Progenitor cell of endocrine pancreas (in vitro differentiated cells): ENCODE measurements at places on chromosomes 12 and 14. TPM values are rescaled to one million over a fixed set of nuclear protein-coding genes. Genes with fewer than 3 reads are reported as not detected.
A peak's percentile ranks its signal among the peaks of the same experiment; 100 is the strongest.

Gene KRT7
- 11.6 and 18.2 TPM in 2 replicates for total RNA-seq

Gene BATF
- 0.55 TPM in 1 of 2 replicates, not detected in the other for total RNA-seq

DNA sequence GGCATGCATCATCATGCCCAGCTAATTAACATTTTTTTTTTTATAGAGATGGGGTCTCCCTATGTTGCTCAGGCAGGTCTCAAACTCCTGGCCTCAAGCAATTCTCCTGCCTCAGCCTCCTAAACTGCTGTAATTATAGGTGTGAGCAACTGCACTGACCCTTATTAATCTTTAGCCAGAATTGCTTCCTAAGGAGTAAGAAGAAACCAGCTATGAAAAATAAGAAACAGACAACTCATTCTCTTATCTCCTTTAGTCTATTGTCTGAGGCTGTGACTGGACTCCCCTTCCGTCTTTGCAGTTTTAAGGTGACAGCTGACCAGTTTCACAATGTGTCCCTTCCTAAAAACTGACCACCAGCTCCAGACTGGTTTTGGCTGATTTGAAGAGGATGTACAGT lies 52.4 kb downstream of the EMP1 start:
- no peak overlapping the region for H3K27ac ChIP-seq
- no peaks in the 10 kb centered on the region for H3K36me3 ChIP-seq
- no peaks in the 10 kb centered on the region for H3K4me1 ChIP-seq
- no peak overlapping the region for H3K4me3 ChIP-seq
- DNase-seq = no peak

Gene ACYP1
- 19.9 and 21.2 TPM in 2 replicates for total RNA-seq

- no peak for DNase-seq
- no peaks in the 10 kb centered on the region for H3K4me1 ChIP-seq
- H3K27ac ChIP-seq = no peak overlapping the region
These were observed 112.7 kb downstream of the IPO8 start for GRCh38 chr12:30582943-30583342.

Gene PDZRN4
- total RNA-seq = 0.11 and 0.12 TPM in 2 replicates

- no peak overlapping the region for H3K27ac ChIP-seq
- H3K36me3 ChIP-seq = no peaks in the 10 kb centered on the region
- H3K27me3 ChIP-seq = no peaks in the 10 kb centered on the region
- H3K4me3 ChIP-seq = no peak overlapping the region
- no peaks in the 10 kb centered on the region for H3K4me1 ChIP-seq
- DNase-seq = no peak
These were observed 549.9 kb downstream of the RPS29 start for GRCh38 chr14:49036266-49036665.

DNA sequence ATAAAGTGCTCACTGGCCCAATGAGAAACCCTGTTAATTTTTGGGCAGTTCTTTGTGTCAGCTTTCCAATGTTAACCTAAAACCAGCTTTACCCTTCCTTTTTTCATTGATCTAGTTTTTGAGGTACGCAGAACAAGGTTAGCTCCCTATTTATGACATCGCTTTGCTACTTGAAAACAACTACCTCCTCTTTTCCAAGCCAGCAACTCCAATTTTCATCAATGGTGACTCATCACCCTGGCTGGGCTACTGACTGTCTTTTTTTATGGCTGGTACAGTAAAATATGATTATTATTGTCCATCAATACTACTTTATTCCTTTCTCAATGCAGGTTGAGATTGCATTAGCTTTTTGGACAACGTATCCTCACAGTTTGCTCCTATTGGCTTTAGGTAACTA lies 22.5 kb upstream of the AKAP6 start:
- no peaks in the 10 kb centered on the region for H3K36me3 ChIP-seq
- H3K27me3 ChIP-seq = no peaks in the 10 kb centered on the region
- no peak overlapping the region for H3K27ac ChIP-seq
- H3K4me3 ChIP-seq = no peak overlapping the region
- no peak for DNase-seq
- H3K4me1 ChIP-seq = peaks cover 7% of the 10 kb centered on the region

DNA sequence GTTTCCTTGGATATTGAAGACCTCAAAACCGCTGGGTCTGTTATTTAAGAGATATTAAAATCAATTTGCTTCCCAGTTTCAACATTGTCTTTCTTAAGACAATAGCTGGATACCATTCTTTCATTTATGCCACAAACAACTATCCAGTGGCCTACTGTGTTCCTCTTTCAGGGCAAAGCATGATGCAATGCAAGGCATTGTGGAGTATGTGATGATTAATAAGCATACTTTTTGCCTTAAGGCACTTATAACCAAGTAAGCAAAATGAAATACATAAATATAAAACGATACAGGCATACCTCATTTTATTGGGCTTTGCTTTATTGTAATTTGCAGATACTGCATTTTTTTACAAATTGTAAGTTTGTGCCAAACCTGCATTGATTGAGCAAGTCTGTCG lies 45.5 kb downstream of the SCN8A start:
- no peaks in the 10 kb centered on the region for H3K27me3 ChIP-seq
- H3K27ac ChIP-seq = no peak overlapping the region
- no peak overlapping the region for H3K4me3 ChIP-seq
- DNase-seq = no peak
- no peaks in the 10 kb centered on the region for H3K4me1 ChIP-seq

- no peaks in the 10 kb centered on the region for H3K27me3 ChIP-seq
- H3K4me1 ChIP-seq = no peaks in the 10 kb centered on the region
- H3K27ac ChIP-seq = no peak overlapping the region
- no peak overlapping the region for H3K4me3 ChIP-seq
- no peak for DNase-seq
These were observed 16.2 kb downstream of the AACS start for GRCh38 chr12:125081427-125081826.

GRCh38 chr14:24274101-24274543 lies 2.7 kb upstream of the RABGGTA start:
- no peak for DNase-seq
- no peaks in the 10 kb centered on the region for H3K36me3 ChIP-seq

Gene GLT1D1
- total RNA-seq = 5.7 and 6.5 TPM in 2 replicates

Gene HVCN1
- total RNA-seq = 4.2 and 5.0 TPM in 2 replicates

GRCh38 chr12:53181935-53182334 lies 1.2 kb upstream of the CSAD start:
- peaks cover 33% of the 10 kb centered on the region for H3K4me1 ChIP-seq
- no peak for DNase-seq
- peaks cover 26% of the 10 kb centered on the region for H3K36me3 ChIP-seq
- peak overlapping the region; percentile 94 for H3K27ac ChIP-seq

Gene OR4E1
- not detected in 2 replicates for total RNA-seq

GRCh38 chr12:70241845-70242244 lies 1.4 kb upstream of the CNOT2 start:
- H3K27ac ChIP-seq = peak overlapping the region; percentile 99
- peaks cover 11% of the 10 kb centered on the region for H3K36me3 ChIP-seq
- no peaks in the 10 kb centered on the region for H3K27me3 ChIP-seq
- peaks cover 40% of the 10 kb centered on the region for H3K4me1 ChIP-seq
- DNase-seq = no peak

GRCh38 chr12:124686370-124687173 lies 119.2 kb upstream of the NCOR2 start:
- no peak for DNase-seq
- peaks cover 23% of the 10 kb centered on the region for H3K4me1 ChIP-seq
- peaks cover 9% of the 10 kb centered on the region for H3K27me3 ChIP-seq
- H3K27ac ChIP-seq = no peak overlapping the region

Gene BRI3BP
- 11.1 and 12.0 TPM in 2 replicates for total RNA-seq

Gene GLIPR1L1
- total RNA-seq = not detected in 2 replicates

GRCh38 chr12:108008163-108008905 lies 120.8 kb upstream of the WSCD2 start:
- DNase-seq = no peak
- no peaks in the 10 kb centered on the region for H3K36me3 ChIP-seq

- DNase-seq = no peak
- H3K27me3 ChIP-seq = no peaks in the 10 kb centered on the region
- H3K4me3 ChIP-seq = no peak overlapping the region
- H3K36me3 ChIP-seq = no peaks in the 10 kb centered on the region
These were observed 101.5 kb downstream of the HELB start for GRCh38 chr12:66403746-66404145.

DNA sequence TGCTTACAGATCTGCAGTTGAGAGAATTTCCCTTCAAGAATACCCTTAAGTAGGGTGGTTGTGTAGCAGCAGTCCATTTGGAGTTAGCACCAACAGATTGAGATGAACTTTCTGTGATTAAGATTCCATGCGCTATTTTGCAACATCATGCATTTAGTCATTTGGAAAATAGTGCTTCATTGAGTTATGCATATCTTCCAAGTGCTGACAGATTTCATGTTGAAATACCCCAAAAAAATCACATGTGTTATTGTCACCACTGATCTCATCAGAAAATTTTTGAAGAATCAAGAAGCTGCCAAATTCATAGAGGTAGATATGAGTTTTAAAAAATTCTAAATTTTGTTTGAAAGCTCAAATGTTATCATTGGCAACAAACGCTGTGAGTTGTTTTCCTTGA lies 35.5 kb upstream of the OSBPL8 start:
- no peak for DNase-seq
- no peaks in the 10 kb centered on the region for H3K4me1 ChIP-seq
- no peak overlapping the region for H3K4me3 ChIP-seq

Gene ADCY4
- 0.46 and 0.75 TPM in 2 replicates for total RNA-seq

DNA sequence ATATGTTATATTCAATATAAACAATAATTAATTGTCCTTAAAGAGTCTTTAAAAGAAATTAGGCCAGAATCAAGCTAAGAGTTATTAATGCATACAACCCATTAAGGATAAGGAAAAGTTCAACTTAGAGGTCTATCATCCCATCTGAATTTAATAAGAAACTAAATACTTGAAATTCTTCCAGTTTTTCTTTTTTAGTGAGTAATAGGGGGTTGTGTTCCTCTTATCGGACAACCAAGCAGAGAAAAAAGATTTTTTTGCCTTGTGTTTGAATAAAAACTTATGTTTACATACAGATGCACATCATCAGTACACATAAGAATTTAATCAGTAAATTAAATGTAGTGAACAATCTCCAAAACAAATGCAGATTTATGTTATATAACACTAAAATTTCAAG lies 32.5 kb downstream of the PAWR start:
- H3K27ac ChIP-seq = no peak overlapping the region
- H3K27me3 ChIP-seq = no peaks in the 10 kb centered on the region
- no peak for DNase-seq
- peaks cover 18% of the 10 kb centered on the region for H3K36me3 ChIP-seq
- H3K4me1 ChIP-seq = peaks cover 12% of the 10 kb centered on the region

DNA sequence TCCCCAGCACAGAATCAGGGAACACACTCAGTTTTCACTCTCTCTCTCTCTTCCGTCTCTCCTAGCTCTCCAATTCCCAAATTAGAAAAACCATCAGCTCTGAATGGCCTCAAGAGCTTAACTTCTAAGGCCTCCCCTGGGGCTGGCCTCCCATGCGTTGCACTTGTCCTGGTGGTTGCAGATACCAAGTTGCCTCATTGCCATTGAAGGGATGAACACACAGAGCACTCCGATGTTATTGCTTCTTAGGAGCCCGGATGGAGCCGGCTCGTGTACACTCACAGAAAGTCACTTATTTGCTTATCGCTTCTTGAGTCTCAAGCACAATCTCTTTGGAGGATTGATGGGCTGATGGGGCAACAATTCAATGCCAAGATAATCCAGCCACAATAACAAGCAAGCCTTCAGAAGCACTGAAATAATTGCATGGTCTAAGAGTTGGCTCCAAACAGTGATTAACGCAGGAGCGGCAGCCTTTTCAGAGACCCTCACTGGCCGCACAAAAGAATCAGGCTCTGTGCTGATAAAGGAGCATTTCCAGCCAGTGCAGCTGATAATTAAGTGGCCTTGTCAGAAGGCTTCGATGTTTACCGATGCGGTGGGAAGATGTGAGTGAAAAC lies 175.8 kb upstream of the TMEM132C start:
- no peak for DNase-seq
- H3K4me3 ChIP-seq = no peak overlapping the region
- H3K4me1 ChIP-seq = peaks cover 16% of the 10 kb centered on the region
- H3K36me3 ChIP-seq = no peaks in the 10 kb centered on the region
- peaks cover 22% of the 10 kb centered on the region for H3K27me3 ChIP-seq

DNA sequence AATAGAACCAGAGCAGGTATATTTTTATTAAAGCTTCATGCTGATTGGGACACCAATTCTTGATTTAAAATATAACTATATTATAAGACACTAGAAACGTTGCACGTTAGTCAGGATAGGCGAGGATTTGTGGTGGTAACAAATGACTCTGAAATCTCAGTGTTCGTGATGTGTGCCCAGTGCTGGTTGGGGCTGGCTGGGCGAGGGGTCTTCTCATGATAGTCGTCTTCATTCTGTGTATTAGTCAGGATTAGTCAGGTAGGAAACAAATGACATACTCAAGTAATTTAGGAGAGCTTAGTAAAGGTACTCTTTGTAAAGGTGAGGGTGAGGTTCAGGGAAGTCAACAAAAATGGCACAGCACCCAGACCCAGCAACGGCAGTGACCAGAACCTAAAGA lies 73.9 kb upstream of the HIF1A start:
- DNase-seq = no peak
- H3K27ac ChIP-seq = no peak overlapping the region
- H3K27me3 ChIP-seq = no peaks in the 10 kb centered on the region
- no peaks in the 10 kb centered on the region for H3K4me1 ChIP-seq
- H3K36me3 ChIP-seq = no peaks in the 10 kb centered on the region
- H3K4me3 ChIP-seq = no peak overlapping the region

GRCh38 chr12:46110223-46110611 lies 119.8 kb upstream of the SCAF11 start:
- no peak overlapping the region for H3K4me3 ChIP-seq
- peaks cover 4% of the 10 kb centered on the region for H3K4me1 ChIP-seq
- H3K27ac ChIP-seq = peak overlapping the region; percentile 31

GRCh38 chr14:77761205-77761931 lies 412 bp upstream of the SNW1 start:
- no peak for DNase-seq
- peaks cover 8% of the 10 kb centered on the region for H3K36me3 ChIP-seq
- no peaks in the 10 kb centered on the region for H3K27me3 ChIP-seq
- H3K4me1 ChIP-seq = peaks cover 12% of the 10 kb centered on the region
- H3K4me3 ChIP-seq = peak overlapping the region; percentile 99
- peak overlapping the region; percentile 98 for H3K27ac ChIP-seq

DNA sequence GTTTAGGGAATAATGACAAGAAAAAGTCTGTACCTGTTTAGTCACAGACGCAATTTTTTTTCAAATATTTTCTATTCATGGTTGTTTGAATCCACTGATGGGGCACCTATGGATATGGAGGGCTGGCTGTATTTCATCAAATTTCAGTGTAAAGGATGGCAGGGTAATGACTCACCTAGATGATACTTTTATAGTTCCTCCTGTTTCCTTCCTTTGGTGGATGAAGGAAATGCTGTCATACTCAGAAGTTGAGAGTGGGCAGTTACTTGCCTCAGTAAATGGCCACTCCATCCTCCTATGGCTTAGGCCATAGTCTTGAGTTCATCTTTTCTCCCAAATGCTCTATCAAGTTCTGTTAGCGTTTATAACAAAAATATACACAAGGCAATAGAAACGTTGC lies 18.9 kb upstream of the C12orf71 start:
- no peak for DNase-seq
- no peaks in the 10 kb centered on the region for H3K4me1 ChIP-seq
- no peaks in the 10 kb centered on the region for H3K36me3 ChIP-seq
- H3K4me3 ChIP-seq = no peak overlapping the region

Gene WNT5B
- 8.9 and 10.1 TPM in 2 replicates for total RNA-seq

Gene TOMM20L
- total RNA-seq = 0.55 TPM in 1 of 2 replicates, not detected in the other
